ENCODE measurements at places on chromosomes 16 and 17.
A peak's percentile ranks its signal among the peaks of the same experiment; 100 is the strongest.

DNA sequence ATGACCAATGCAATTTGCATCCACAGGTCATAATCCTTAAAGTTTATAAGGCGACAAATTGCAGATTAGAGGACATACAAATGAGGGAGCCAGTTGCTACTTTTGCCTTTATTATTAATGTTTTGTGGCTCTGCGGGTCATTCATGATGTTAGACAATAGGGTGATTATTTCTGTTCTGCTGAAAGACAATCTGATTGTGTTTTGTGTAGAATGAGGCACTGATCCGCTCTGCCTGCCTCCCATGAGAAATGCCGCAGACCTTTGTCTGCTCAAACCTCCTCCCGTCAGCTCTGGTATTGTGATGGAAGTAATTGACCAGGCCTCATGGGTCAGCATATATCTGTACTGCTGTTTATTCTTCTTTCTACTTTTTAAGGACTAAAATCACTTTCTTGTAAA is 224.9 kb downstream of the PRKCA start:
- no peak for DNase-seq

DNA sequence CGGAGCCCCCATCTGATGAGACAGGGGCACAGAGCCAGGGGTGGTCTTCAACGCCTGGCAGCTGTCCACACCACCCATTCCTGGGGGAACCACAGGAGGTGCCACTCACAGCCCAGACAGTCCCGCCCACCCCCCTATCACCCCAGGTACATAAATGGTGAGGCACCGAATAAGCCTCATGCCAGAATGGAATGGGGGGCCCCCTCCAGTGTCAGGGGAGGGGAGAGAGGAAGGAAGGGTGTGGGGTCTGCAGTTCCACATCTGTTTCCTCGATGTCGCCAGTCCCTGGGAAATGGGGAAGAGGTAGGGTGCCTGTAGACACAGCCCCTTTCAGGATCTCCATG is 1.7 kb downstream of the TMC6 start:
- no peak for DNase-seq

- DNase-seq, result no peak
These were observed 25.0 kb downstream of the ZNF469 start for GRCh38 chr16:88407807-88408206.

DNA sequence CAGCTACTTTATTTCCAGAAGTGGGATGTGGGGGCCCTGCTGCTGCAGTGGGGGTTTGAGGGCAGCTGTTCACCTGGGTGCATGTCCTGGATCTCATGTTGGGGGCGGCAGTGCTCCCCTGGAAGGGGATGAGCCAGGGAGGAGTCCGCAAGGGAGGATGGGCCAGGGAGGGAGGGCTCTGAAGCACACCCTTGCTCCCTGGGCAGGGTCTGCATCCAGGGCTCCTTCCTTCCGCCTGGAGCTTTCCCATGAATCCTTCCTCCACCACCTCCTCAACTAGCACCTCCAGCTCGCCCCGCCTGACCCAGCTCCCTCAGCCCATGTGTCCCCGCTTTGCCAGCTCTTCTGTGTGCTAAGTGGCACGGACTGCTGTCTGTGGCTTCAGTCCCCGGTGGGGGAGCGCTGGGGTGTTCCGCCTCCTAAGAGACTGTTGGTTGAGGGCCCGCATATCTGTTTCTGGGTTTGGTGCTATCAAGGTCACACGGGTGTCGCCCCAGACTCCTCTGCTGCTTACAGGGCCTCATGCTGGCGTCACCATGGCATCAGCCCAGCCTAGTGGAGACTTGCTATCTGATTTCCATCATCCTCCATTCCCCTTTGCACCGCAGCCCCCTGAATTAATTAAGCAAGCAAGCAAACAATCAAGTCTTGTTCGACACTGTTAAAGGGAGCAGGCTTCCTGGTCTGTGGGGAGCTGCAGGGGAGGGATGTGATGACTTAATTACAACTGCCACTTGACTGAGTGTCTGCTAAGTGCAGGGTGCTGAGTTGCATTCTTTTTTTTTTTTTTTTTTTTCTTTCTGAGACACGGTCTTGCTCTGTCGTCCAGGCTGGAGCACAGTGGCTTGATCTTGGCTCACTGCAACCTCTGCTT is 71.8 kb downstream of the PRKCA start:
- DNase-seq, result no peak

GRCh38 chr17:75679706-75680211 is 12.6 kb downstream of the SAP30BP start:
- peak; percentile 86 for DNase-seq

Measured in SJSA1 (cell line).